ENCODE measurements at places on chromosomes 12 and 14. TPM values are rescaled to one million over a fixed set of nuclear protein-coding genes. Genes with fewer than 3 reads are reported as not detected.

- no peak for ATAC-seq
Measured at GRCh38 chr12:58873496-58873895, 46.8 kb downstream of the LRIG3 start.

DNA sequence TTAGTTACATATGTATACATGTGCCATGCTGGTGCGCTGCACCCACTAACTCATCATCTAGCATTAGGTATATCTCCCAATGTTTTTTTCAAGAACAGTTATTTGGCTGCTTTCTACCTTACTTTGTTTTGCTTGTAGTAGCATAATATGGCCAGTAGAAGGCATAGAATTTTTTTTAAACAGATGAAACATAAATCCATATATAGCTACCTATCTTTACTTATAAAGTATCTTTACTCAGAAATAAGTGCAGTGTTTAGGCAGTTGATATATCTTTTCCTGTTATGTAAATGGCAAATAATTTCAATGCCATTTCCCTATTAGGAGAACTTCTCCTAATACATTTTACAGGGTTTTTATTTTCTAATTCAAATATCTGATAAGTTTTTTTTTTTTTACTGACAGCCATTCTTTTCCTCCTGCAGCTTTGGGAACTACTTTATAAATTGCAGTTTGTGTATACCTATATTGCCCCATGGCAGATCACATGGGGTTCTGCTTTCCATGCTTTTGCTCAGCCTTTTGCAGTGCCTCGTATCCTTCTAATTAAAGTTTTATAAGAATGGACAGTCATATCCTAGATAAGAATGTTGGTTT, 143.1 kb downstream of the PCNX1 start:
- ATAC-seq, result no peak

GRCh38 chr14:26398616-26399015, 199.2 kb downstream of the NOVA1 start:
- ATAC-seq, result no peak

DNA sequence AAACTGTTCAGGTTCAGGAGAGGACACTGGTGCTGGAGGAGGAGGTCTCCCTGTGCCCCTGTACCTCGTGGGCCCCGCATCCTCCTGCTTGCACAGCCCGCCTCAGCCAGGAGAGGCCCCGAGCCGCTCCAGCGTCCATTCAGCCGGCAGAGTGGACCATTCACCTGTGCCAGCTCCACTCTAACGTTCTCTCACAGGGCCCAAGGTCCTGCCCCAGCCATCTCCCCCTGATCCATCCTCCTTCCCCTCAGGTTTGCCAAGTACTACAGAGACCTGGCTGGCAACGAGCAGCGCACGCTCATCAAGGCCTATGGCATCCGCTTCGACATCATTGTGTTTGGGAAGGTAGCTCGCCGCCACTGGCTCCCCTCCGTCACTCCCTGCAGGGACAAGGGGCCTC, 22.2 kb downstream of the P2RX4 start:
- no peak for ATAC-seq

DNA sequence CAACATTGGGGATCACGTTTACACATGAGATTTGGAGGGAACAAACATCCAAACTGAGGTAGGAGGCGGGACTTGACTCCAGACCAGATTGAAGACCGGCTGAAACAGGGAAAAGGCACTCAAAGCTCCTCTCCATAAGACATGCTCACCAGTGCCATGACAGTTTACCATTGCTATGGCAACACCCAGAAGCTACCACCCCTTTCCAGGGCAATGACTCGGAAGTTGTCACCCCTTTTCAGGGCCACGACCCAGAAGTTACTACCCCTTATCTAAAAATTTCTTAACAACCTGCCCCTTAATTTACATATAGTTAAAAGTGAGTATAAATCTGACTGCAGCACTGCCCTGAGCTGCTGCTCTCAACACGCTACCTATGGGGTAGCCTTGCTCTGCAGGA, 34.1 kb downstream of the TMEM233 start:
- no peak for ATAC-seq

DNA sequence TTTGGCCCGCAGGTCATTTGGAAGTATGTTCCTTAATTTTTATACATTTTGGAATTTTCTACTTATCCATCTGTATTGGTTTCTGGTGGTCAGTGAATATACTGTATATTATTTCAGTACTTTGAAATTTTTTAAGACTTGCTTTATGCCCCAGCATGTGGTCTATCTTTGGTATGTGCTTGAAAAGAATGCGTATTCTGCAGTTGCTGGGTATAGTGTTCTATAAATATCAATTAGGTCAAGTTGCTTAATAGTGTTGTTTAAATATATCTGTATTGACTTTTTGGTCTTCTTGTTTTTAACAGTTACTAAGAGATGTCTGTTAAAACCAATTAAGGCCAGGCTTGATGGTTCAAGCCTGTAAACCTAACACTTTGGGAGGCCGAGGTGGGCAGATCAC, 21.7 kb upstream of the SIX1 start:
- ATAC-seq, result no peak

GRCh38 chr12:6791931-6792520, 2.7 kb downstream of the CD4 start:
- ATAC-seq, result no peak

DNA sequence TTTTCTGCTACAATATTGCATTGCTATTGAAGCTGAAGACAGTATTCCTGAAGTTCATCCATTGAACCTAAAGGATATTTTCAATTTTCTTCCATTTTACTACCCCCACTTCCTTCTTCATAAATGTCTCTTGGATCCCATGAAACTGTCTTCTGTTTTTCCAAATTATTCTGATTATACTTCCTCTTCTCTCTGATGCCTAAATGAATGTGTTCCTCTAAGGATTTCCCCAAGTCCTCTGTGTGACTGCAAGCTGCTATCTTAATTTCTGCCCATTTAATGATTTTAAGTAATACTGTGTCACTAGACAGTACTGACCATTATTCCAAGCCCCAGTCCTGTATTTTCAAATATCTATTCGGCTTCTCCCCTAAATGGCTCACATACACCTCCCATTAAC, 102.9 kb downstream of the TAOK3 start:
- no peak for ATAC-seq

GRCh38 chr14:38063711-38064320, 143.9 kb upstream of the SSTR1 start:
- ATAC-seq, result no peak

DNA sequence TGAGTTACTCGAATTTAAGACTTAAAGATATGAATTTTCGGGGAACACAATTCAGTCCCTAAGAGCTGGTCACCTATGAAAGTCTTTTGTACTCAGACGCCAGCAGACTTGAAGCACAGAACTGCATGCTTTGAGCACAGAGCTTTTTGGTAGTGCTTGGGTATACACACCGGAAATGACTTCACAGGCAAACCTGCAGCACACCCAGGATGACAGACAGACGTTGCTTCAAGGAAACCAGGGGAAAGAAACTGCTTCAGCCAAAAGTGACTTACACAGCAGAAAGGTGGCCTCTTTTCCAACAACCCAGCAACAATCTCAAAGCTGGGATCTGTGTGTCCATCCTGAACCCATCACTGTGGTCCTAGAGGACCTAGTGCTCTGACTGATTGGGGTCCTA, 975.1 kb downstream of the AACS start:
- no peak for ATAC-seq

- ATAC-seq, result no peak
Measured at GRCh38 chr12:46358791-46359666, 13.5 kb downstream of the SLC38A2 start.

DNA sequence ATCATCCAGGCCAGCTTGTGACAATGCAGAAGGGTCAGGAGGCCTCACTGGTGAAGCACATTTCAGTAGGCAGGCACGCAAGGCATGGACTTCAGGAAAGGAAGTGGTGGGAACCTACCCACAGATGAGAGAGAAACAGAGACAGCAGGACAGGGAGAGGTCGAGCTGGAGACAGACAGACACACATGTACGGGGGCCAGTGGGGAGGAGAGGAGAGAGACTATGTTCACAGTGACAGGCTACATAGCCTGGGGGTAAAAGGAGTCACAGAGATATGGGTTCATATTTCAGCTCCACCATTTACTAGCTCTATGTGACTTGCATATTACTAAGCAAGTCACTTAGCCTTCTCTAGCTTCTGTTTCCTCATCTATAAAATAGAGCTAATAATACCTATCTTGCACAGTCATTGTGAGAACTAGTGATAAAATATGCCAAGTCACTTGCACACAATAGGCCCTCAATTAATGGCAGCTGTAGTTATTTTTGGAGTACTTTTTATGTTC, 91.1 kb upstream of the FUT8 start:
- ATAC-seq, result no peak

DNA sequence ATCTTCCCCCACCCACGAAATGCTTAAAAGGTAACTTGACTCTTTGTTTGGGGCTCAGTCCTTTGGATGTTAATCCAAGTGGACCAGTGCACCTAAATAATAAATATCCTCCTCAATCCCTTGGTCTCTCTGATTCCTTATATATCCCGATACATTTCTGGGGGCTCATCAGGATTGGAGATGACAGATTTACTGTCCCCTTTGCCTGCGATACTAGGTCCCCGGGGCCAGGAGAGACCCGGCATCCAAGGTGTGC, 26.3 kb downstream of the KLRK1 start:
- ATAC-seq, result no peak

GRCh38 chr14:91805659-91806058, 61.7 kb downstream of the TC2N start:
- ATAC-seq, result no peak

GRCh38 chr12:49905718-49906314, 2.1 kb upstream of the FAIM2 start:
- no peak for ATAC-seq

GRCh38 chr14:92482621-92483319, 30.8 kb upstream of the RIN3 start:
- ATAC-seq, result no peak

DNA sequence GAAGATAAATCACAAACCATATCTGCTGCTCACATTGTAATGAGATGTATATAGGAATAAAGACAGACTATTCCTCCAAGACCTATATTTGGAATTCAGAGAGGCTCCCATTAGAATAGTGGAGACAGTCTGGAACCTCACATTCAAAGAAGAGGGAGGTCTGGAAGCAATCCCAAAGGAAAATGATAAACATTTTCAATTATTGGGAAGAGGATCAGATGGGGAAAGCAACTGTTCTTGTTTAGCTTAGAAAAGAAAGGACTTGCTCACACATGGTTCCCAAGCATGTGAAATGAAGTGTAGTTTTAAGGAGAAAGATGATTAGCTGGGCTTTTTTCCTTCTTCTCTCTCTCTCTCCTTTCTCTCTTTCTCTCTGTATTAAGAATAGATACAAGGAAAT, 193.0 kb upstream of the LMNTD1 start:
- no peak for ATAC-seq

GRCh38 chr14:105165761-105166485, 2.7 kb downstream of the JAG2 start:
- no peak for ATAC-seq

DNA sequence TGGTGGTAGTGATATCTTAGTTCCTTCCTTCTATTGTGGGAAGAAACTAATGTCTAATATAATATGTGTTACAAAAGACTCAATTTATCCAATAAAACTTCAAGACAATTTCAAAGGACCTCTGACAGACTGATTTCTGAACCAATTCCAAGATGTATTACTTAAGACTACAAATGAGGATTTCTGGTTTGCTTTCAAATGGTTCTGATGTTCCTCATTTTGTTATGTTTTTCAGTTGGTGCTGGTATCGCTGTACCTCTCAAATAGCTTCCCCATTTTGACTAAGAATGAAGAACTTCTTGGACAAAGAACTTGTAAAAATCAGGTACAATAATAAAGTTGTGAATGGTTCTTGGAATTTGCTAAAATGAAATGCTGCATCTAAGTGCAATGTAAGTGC, 19.4 kb upstream of the MBIP start:
- no peak for ATAC-seq

- ATAC-seq, result no peak
Measured at GRCh38 chr12:24127919-24128721, 178.7 kb upstream of the SOX5 start.

GRCh38 chr12:108495054-108495453, 20.0 kb upstream of the FICD start:
- no peak for ATAC-seq

- ATAC-seq, result no peak
Measured at GRCh38 chr12:6615802-6616201, 8.6 kb upstream of the CHD4 start.

GRCh38 chr12:119683413-119683812, 15.5 kb downstream of the PRKAB1 start:
- ATAC-seq, result no peak

The MFAP5 gene
- total RNA-seq, result 49.3 TPM

The IFNG-AS1 gene
- not detected for total RNA-seq

The CCDC38 gene
- total RNA-seq, result not detected

The IL22 gene
- total RNA-seq, result not detected

The HRK gene
- total RNA-seq, result 0.08 TPM
